ENCODE measurements at places on chromosomes 2 and 18. TPM values are rescaled to one million over a fixed set of nuclear protein-coding genes. Genes with fewer than 3 reads are reported as not detected.

The TRIP12 gene
- 154 TPM for total RNA-seq

The AAK1 gene
- 21.6 TPM for total RNA-seq

The KANSL3 gene
- 50.4 TPM for total RNA-seq

The SERPINB3 gene
- not detected for total RNA-seq

The SPDYA gene
- 1.1 TPM for total RNA-seq

The EDAR gene
- total RNA-seq, result not detected

The DYSF gene
- total RNA-seq, result 49.6 TPM

The PAX3 gene
- not detected for total RNA-seq

The TET3 gene
- 3.1 TPM for total RNA-seq

The RESP18 gene
- not detected for total RNA-seq

GRCh38 chr18:49814147-49814499 is 790 bp upstream of the ACAA2 start:
- H3K36me3 ChIP-seq, result no peaks in the 10 kb centered on the region
- H3K27me3 ChIP-seq, result no peaks in the 10 kb centered on the region

DNA sequence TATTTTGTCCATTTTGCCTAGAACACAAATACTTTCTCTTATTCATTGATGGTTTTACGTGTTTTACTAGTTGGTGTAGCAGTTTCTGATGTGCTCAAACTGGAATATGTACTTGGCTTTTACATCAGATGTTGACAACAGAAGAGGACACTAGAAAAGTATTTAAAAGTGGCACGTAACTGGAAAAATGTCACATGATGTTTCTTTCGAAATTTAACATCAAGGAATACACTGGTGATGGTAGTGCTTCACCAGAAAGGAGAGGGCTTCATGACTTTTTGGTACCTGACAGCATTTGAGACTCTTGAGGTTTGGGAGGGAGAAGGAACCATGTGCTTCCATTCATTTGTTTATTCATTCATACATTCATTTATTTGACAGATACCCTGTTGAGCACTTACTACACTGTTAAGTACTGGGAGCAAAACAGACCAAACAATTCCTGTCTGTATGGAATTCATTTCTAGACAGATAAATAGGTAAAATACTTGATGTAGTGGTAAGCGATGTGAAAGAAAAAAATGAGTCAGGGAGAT is 1.5 kb downstream of the GIGYF2 start:
- no peaks in the 10 kb centered on the region for H3K27me3 ChIP-seq
- no peaks in the 10 kb centered on the region for H3K4me1 ChIP-seq
- no peaks in the 10 kb centered on the region for H3K36me3 ChIP-seq
- H3K27ac ChIP-seq, result no peak overlapping the region
- DNase-seq, result no peak

- no peak overlapping the region for H3K4me3 ChIP-seq
- no peaks in the 10 kb centered on the region for H3K36me3 ChIP-seq
- H3K4me1 ChIP-seq, result peaks cover 9% of the 10 kb centered on the region
- DNase-seq, result no peak
- no peaks in the 10 kb centered on the region for H3K27me3 ChIP-seq
Measured at GRCh38 chr2:18118703-18119102, 240.2 kb downstream of the KCNS3 start.

GRCh38 chr2:16584824-16585540 is 80.7 kb downstream of the CYRIA start:
- no peaks in the 10 kb centered on the region for H3K4me1 ChIP-seq
- peaks cover 30% of the 10 kb centered on the region for H3K36me3 ChIP-seq
- no peak overlapping the region for H3K4me3 ChIP-seq
- DNase-seq, result no peak

- DNase-seq, result no peak
- H3K4me1 ChIP-seq, result no peaks in the 10 kb centered on the region
- no peaks in the 10 kb centered on the region for H3K27me3 ChIP-seq
Measured at GRCh38 chr18:31275722-31276463, 42.1 kb upstream of the DSG1 start.

GRCh38 chr2:46008091-46008870 is 288.9 kb upstream of the EPAS1 start:
- H3K27ac ChIP-seq, result no peak overlapping the region
- H3K27me3 ChIP-seq, result no peaks in the 10 kb centered on the region
- H3K4me1 ChIP-seq, result no peaks in the 10 kb centered on the region
- H3K36me3 ChIP-seq, result peaks cover 14% of the 10 kb centered on the region
- no peak for DNase-seq

- H3K4me3 ChIP-seq, result peak overlapping the region; percentile 94
- peak overlapping the region; percentile 95 for H3K27ac ChIP-seq
- no peak for DNase-seq
Measured at GRCh38 chr18:79987566-79987965, 797 bp downstream of the TXNL4A start.

- no peak overlapping the region for H3K4me3 ChIP-seq
- no peak overlapping the region for H3K27ac ChIP-seq
- H3K36me3 ChIP-seq, result no peaks in the 10 kb centered on the region
- no peaks in the 10 kb centered on the region for H3K27me3 ChIP-seq
- no peaks in the 10 kb centered on the region for H3K4me1 ChIP-seq
Measured at GRCh38 chr2:107806901-107807300, 19.8 kb upstream of the RGPD4 start.

DNA sequence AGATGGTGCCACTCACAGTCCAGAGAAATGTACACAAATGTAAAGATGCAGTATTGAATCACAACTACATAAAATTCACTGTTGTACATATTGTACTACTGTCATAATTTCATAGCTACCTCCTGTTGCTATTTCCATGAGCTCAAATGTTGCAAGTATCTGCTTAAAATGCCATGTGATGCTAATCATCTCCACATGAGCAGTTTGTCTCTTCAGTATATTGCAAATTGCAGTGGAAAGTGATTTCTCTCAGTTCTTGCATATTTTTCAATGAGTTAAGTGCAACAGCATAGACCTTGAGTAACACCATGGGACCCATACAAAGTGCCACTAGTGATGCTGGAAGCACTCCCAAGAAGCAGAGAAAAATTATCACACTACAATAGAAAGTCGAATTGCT is 51.9 kb downstream of the MAIP1 start:
- H3K36me3 ChIP-seq, result no peaks in the 10 kb centered on the region
- no peak overlapping the region for H3K4me3 ChIP-seq
- no peaks in the 10 kb centered on the region for H3K4me1 ChIP-seq
- H3K27ac ChIP-seq, result no peak overlapping the region
- no peak for DNase-seq
- H3K27me3 ChIP-seq, result no peaks in the 10 kb centered on the region

DNA sequence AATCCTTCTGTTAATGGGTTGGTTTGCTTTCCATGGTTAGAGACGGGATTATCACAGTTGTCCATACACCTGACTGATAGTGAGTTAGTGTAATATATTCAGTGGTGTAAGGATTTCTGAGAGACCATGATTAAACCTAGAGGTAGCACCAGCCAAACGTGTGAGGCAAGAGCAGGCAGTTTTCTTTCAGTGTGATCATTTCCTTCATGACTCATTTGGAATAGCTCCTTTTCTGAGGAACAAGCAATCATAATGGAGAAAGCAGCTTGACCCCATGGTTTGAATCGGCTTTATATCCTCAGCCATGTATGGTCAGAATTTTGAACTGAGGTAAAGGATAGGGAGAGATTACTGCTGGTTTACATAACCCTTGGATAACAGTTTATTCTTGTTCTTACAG is 2.9 kb downstream of the MXD1 start:
- H3K27ac ChIP-seq, result peak overlapping the region; percentile 38
- H3K36me3 ChIP-seq, result no peaks in the 10 kb centered on the region
- no peak overlapping the region for H3K4me3 ChIP-seq

DNA sequence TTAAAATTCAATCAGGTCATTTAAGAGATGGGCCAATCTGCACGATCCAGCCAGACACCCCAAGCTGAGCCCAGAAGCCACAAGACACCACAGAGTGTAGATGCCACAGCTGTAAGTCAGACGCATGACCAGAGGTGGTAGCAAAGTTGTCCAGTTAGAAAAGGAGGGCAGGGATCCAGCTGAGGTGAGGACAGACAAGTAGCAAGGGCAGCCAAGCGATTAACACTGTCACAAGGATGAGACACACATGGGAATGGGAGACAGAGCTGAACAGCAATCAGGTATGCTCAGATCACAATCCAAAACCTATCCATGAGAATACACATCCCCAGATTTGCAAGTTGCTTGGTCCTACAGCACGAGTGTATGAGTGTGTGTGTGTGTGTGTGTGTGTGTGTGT is 143.4 kb upstream of the STK17B start:
- H3K36me3 ChIP-seq, result no peaks in the 10 kb centered on the region
- H3K27ac ChIP-seq, result no peak overlapping the region
- DNase-seq, result no peak
- no peaks in the 10 kb centered on the region for H3K27me3 ChIP-seq
- H3K4me1 ChIP-seq, result no peaks in the 10 kb centered on the region

DNA sequence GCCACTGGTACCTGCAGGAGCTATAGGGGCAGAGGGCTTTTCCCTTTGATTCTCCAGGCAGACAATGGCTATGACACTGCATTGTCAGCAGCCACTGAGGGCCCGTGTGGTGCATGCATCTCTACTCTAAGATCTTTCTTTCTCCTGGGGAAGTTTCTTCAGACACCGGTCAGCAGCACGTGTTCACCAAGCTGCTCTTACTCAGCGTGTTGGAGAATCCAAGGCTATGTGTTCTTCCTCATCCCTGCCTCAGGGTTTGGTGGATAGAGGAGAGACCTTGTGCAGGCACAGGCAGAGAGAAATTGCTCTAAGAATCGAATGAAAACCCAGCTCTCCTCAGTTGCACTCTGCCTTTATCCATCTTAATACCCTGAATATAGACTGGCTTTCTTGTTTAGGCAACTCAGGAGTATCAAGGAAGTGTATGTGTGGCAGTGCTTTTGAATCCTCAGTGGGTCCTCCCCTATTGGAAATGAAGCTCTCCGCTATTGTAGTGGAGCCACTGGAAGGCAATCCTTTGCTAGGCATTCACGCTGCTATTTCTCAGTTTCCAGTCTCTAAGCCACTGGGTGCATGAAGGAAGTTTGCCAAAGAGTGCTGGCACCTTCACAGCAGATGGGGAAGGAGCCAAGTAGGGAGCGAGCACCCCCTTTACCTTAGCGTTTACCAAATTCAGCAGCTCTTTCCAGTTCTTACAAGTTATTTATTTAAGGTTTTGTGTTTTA is 86.9 kb upstream of the EML6 start:
- no peak overlapping the region for H3K27ac ChIP-seq
- H3K27me3 ChIP-seq, result no peaks in the 10 kb centered on the region
- peaks cover 72% of the 10 kb centered on the region for H3K4me1 ChIP-seq
- H3K4me3 ChIP-seq, result no peak overlapping the region

DNA sequence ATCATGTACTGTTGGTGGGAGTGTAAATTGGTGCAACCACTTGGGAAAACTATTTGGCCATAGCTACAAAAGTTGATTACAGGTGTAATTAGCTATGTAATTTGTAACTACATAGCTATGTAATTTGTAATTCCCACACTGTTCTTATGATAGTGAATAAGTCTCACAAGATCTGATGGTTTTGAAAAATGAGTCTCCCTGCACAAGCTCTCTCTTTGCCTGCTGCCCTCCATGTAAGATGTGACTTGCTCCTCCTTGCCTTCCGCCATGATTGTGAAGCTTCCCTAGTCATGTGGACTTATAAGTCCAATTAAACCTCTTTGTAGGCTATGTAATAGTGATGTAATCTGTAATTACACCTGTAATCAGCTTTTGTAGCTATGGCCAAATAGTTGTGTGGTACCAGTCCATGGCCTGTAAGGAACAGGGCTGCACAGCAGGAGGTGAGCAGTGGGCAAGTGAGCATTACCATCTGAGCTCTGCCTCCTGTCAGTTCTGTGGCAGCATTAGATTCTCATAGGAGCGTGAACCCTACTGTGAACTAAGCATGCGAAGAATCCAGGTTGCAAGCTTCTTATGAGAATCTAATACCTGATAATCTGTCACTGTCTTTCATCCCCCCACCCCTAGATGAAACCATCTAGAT is 133.7 kb upstream of the COPS8 start:
- H3K4me1 ChIP-seq, result no peaks in the 10 kb centered on the region
- DNase-seq, result no peak
- H3K4me3 ChIP-seq, result no peak overlapping the region
- H3K27ac ChIP-seq, result no peak overlapping the region
- H3K36me3 ChIP-seq, result no peaks in the 10 kb centered on the region
- no peaks in the 10 kb centered on the region for H3K27me3 ChIP-seq

- DNase-seq, result no peak
- H3K4me3 ChIP-seq, result no peak overlapping the region
- no peaks in the 10 kb centered on the region for H3K4me1 ChIP-seq
- H3K27ac ChIP-seq, result no peak overlapping the region
Measured at GRCh38 chr2:172462849-172463381, 35.5 kb downstream of the ITGA6 start.

- H3K4me3 ChIP-seq, result no peak overlapping the region
- no peak overlapping the region for H3K27ac ChIP-seq
- DNase-seq, result no peak
- no peaks in the 10 kb centered on the region for H3K27me3 ChIP-seq
- no peaks in the 10 kb centered on the region for H3K4me1 ChIP-seq
Measured at GRCh38 chr2:3212061-3212362, 165.6 kb downstream of the EIPR1 start.

DNA sequence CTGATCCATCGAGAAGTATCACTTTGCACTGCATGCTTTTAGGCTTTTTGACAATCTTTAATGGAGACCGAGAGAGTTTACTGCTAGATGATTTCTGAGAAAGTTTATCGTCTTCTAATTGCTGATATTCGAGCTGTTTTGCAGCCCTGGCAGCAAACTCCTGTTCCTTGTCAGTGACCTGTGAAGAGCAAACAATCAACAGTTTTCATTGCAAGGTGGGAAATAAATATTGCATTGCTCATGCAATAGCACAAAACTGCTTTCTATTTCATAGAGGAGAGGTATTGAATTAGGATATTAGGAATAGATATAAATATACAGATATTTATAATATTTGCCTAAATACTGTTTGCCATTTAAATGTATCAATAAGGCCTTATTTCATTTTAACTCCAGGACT is 65.5 kb downstream of the EPB41L3 start:
- H3K36me3 ChIP-seq, result no peaks in the 10 kb centered on the region
- H3K27me3 ChIP-seq, result no peaks in the 10 kb centered on the region
- no peak for DNase-seq
- no peak overlapping the region for H3K27ac ChIP-seq
- H3K4me1 ChIP-seq, result peaks cover 13% of the 10 kb centered on the region

GRCh38 chr2:109448207-109448606 is 165.6 kb downstream of the SEPTIN10 start:
- H3K27me3 ChIP-seq, result no peaks in the 10 kb centered on the region
- peaks cover 18% of the 10 kb centered on the region for H3K4me1 ChIP-seq
- H3K36me3 ChIP-seq, result no peaks in the 10 kb centered on the region
- H3K27ac ChIP-seq, result no peak overlapping the region
- peak; percentile 9 for DNase-seq

DNA sequence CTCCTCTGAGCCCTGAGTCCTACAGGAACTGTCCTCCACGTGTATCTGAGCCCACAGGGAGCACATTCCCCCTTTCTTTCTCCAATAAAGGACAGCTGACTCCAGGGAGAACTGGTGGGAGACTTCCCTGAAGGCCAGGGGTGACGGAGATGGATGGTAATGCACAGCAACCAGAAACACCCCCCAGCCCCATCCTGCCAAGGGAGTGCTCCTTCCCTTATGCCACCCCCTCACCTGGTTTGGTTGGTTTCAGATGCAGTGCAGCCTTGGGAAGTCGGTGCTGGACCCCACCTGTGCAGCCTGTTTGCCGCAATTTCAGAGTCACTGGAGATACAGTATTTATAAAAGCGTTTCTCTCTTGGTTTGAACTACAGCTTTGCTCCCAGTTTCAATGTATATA is 24.0 kb downstream of the GPR55 start:
- H3K4me1 ChIP-seq, result no peaks in the 10 kb centered on the region
- no peaks in the 10 kb centered on the region for H3K27me3 ChIP-seq
- H3K4me3 ChIP-seq, result no peak overlapping the region
- no peaks in the 10 kb centered on the region for H3K36me3 ChIP-seq
- H3K27ac ChIP-seq, result no peak overlapping the region
